ENCODE measurements at places on chromosomes 12 and 14.

- no peaks in the 10 kb centered on the region for H3K36me3 ChIP-seq
- H3K4me1 ChIP-seq: peaks cover 18% of the 10 kb centered on the region
- no peaks in the 10 kb centered on the region for H3K27me3 ChIP-seq
- DNase-seq: no peak
These were observed 84.6 kb upstream of the DYNC1H1 start for GRCh38 chr14:101879529-101880336.

- H3K36me3 ChIP-seq: no peaks in the 10 kb centered on the region
- no peak for DNase-seq
- H3K4me1 ChIP-seq: no peaks in the 10 kb centered on the region
- H3K27ac ChIP-seq: no peak overlapping the region
- H3K4me3 ChIP-seq: no peak overlapping the region
- no peaks in the 10 kb centered on the region for H3K27me3 ChIP-seq
These were observed 971.7 kb downstream of the FLRT2 start for GRCh38 chr14:86501611-86502010.

GRCh38 chr12:124763594-124763979 lies 100.1 kb downstream of the SCARB1 start:
- H3K27me3 ChIP-seq: no peaks in the 10 kb centered on the region
- H3K36me3 ChIP-seq: no peaks in the 10 kb centered on the region
- no peak overlapping the region for H3K4me3 ChIP-seq
- no peak for DNase-seq
- H3K4me1 ChIP-seq: no peaks in the 10 kb centered on the region

GRCh38 chr12:97452230-97452629 lies 10.4 kb upstream of the RMST start:
- H3K4me3 ChIP-seq: no peak overlapping the region
- no peaks in the 10 kb centered on the region for H3K27me3 ChIP-seq
- no peak overlapping the region for H3K27ac ChIP-seq
- H3K36me3 ChIP-seq: no peaks in the 10 kb centered on the region
- H3K4me1 ChIP-seq: no peaks in the 10 kb centered on the region

GRCh38 chr14:62110941-62111340 lies 348.7 kb downstream of the SNAPC1 start:
- H3K36me3 ChIP-seq: no peaks in the 10 kb centered on the region
- no peak overlapping the region for H3K27ac ChIP-seq
- H3K27me3 ChIP-seq: peaks cover 13% of the 10 kb centered on the region
- DNase-seq: no peak

DNA sequence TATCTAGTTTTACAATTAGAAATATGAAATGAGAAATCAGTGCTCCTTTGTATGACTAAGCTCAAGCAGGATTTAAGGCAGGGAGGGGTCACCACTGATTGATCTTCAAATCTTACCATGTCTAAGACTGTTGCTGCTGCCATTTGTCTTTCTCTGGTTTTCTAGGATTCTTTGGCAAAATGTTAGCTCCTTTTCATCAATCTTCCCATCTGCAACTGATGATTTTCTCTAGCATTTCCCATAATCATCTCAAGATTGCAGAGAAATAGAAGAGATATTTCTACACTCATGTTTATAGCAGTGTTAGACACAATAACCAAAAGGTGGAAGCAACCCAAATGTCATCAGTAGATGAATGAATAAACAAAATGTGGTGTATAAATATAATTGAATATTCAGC lies 175.0 kb downstream of the RAD51B start:
- DNase-seq: no peak
- H3K4me3 ChIP-seq: no peak overlapping the region
- peaks cover 21% of the 10 kb centered on the region for H3K4me1 ChIP-seq
- H3K27ac ChIP-seq: 0 out of 2 replicates have a peak overlapping the region, but pooled peaks have one; percentile 17
- H3K27me3 ChIP-seq: no peaks in the 10 kb centered on the region
- no peaks in the 10 kb centered on the region for H3K36me3 ChIP-seq

GRCh38 chr12:104866291-104866690 lies 91.8 kb downstream of the SLC41A2 start:
- no peak overlapping the region for H3K4me3 ChIP-seq
- no peaks in the 10 kb centered on the region for H3K4me1 ChIP-seq
- no peaks in the 10 kb centered on the region for H3K27me3 ChIP-seq

DNA sequence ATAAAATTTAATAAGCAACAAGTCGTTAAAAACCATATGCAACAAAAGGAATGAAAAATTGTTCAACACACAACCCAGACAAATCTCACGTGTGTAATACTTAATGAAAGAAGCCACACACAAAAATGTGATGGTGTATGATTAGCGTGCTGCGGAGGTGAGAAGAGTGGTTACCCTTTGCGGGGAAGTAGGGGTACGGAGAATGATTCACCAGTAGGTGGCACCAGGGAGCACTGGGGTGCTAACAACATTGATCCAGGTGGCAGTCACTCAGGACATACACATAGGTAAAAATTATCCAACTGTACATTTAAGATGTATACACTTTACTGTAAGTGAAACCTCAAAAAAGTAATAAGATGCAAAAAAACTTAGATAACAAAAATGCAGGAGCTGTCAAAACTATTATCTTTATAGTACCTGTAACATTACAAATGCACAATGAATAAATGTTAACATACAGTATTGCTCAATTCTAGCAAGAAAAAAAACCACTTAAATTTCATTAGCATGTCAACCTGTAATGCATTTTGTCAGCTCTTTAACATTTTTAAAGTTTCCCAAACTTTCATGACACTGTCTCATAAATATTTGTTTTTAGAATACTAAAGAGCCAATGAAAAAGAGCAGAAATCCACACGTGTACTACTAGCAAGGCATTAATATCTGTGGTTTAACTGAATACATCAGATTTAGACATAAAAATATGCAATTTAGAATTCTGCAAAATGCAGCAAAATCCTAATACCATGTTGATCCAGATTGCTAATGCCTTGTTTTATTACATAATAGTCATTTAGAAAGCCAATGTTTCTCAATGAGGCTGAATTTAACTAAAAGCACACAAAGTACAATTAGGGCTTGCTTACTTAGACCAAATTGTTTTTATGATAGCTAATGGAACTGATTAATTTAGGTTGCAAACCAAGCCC lies 46.7 kb downstream of the TMCC3 start:
- no peak overlapping the region for H3K4me3 ChIP-seq
- no peaks in the 10 kb centered on the region for H3K27me3 ChIP-seq
- DNase-seq: peak; percentile 22
- no peak overlapping the region for H3K27ac ChIP-seq
- H3K36me3 ChIP-seq: no peaks in the 10 kb centered on the region
- H3K4me1 ChIP-seq: peaks cover 11% of the 10 kb centered on the region

DNA sequence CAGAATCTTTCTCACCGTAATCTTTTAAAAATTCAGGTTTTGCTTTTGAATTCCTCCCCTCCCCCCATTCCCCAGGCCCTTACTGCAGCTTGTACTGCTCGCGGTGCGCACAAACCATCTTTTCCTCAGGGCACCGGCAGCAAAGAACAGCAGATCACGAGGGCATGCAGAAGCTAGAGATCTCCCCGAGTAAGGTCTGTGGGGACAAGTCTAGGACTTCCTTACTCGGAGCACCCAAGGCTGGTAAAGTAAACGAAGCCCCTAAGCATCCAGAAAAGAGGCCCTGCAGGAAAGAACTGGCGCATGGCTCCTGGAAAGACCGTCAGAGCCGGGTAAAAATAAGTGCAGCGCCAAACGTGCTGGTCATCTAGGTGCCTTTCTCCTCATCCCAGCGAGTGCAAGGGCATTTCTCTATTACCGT lies 727 bp downstream of the LDHB start:
- H3K27ac ChIP-seq: peak overlapping the region; percentile 88
- peaks cover 27% of the 10 kb centered on the region for H3K36me3 ChIP-seq
- DNase-seq: peak; percentile 6
- H3K4me3 ChIP-seq: peak overlapping the region; percentile 93

GRCh38 chr14:22313172-22313801 lies 275.7 kb downstream of the DAD1 start:
- H3K27ac ChIP-seq: no peak overlapping the region
- H3K4me1 ChIP-seq: no peaks in the 10 kb centered on the region
- peaks cover 47% of the 10 kb centered on the region for H3K27me3 ChIP-seq

DNA sequence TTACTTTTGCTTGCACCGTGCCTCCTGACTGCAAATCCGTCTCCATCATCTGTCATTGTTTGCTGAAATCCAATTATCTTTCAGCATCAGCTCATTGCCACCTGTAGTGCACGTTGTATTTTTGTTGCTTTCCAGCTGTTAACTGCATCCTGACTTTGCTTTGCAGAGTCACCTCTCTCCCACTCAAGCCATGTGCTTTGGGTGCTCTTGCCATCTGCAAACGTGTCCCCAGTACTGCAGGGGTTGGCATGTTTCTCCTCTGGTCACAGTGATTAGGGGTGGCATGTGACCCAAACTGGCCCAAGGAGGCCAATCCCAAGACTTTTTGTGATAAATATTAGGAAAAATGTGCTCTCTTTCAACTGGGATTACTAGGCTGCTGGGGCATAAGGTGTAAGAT lies 10.5 kb upstream of the TMED2 start:
- no peaks in the 10 kb centered on the region for H3K27me3 ChIP-seq
- peaks cover 12% of the 10 kb centered on the region for H3K4me1 ChIP-seq
- no peak overlapping the region for H3K27ac ChIP-seq
- DNase-seq: no peak
- H3K4me3 ChIP-seq: no peak overlapping the region

DNA sequence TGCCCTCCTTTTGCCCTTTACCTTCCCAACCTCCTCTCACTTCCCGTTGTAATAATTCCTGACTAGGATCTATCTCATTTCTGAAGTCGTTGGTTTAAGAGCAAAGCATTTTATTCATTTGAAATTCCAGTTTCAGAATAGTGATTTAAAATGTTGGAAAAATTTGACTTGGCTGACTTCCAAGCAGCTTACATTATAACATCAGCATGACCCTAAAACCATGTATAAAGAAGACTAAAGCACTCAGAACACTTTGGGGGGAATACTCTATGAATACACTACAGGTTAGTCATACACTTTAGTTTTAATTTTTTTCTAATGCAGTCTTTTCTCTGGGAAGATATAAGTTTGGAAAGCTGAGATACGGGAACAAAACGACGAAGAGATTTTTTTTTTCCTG lies 161.1 kb downstream of the BTG1 start:
- no peak for DNase-seq
- no peaks in the 10 kb centered on the region for H3K36me3 ChIP-seq
- no peaks in the 10 kb centered on the region for H3K27me3 ChIP-seq
- H3K4me3 ChIP-seq: no peak overlapping the region
- no peak overlapping the region for H3K27ac ChIP-seq

GRCh38 chr14:35822501-35822900 lies 3.6 kb upstream of the BRMS1L start:
- no peaks in the 10 kb centered on the region for H3K36me3 ChIP-seq
- H3K27ac ChIP-seq: no peak overlapping the region
- no peak for DNase-seq

DNA sequence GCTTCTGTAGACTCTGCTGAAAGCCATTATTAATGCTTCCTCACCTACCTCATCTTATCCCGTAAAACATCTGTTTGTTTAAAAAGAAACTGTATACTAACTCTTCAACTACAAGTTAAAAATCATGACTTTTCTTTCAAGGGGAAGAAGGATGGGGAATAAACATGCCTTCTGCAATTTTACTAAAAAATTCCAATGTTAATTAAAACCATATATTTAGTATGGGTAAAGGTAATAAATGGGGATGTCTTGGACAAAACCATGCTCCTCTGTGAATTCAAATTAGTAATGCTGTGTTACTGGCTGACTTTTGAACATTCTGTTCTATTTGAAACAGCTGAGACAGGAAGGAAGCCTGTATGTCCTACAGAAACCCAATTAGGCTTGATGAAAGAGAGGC lies 311.1 kb upstream of the DIO2 start:
- H3K36me3 ChIP-seq: no peaks in the 10 kb centered on the region
- no peak for DNase-seq
- no peaks in the 10 kb centered on the region for H3K4me1 ChIP-seq
- H3K4me3 ChIP-seq: no peak overlapping the region
- no peaks in the 10 kb centered on the region for H3K27me3 ChIP-seq

DNA sequence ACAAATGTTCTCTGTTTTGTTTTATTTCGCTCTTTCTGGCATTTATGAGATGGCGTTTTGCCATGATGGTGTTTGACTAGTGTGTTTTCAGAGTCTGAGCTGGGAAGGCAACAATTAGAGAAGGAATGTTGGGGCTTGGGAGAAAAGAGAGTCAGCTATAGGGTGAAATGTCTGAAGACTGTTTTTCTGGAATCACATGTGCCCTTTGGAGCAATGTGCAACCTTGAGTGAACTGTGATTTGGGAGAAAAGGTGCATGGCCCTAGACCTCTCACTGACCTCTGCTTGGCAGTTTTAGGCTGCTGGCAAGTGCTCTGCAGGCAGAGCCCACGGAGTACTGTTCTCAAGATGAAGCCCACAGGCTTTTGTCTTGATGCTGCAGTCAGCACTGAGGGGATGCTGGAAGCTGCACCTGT lies 379.9 kb upstream of the PDE3A start:
- H3K4me1 ChIP-seq: no peaks in the 10 kb centered on the region
- no peaks in the 10 kb centered on the region for H3K36me3 ChIP-seq
- no peak for DNase-seq
- no peak overlapping the region for H3K4me3 ChIP-seq
- H3K27ac ChIP-seq: no peak overlapping the region

DNA sequence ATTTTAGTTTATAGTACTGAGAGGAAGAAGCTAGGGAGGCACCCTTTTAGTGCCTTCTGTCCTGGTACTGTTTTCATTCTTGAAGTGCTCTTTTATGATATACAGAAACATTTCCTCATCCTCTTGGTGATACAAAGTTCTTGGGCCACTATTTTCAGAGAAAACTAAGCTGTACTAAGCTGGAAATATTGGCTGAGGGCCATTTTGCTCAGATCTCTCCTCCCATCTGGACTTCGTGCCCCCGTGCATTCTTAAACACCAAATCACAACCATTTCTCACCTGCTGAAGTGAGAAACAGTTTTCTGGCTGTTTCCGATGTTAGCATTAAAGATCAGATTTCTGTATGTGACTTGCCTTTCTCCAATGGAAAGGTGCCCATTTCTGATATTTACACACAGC lies 158.9 kb downstream of the FBXL14 start:
- no peak for DNase-seq
- H3K4me3 ChIP-seq: no peak overlapping the region
- H3K4me1 ChIP-seq: no peaks in the 10 kb centered on the region
- H3K36me3 ChIP-seq: no peaks in the 10 kb centered on the region
- H3K27ac ChIP-seq: no peak overlapping the region
- H3K27me3 ChIP-seq: no peaks in the 10 kb centered on the region

DNA sequence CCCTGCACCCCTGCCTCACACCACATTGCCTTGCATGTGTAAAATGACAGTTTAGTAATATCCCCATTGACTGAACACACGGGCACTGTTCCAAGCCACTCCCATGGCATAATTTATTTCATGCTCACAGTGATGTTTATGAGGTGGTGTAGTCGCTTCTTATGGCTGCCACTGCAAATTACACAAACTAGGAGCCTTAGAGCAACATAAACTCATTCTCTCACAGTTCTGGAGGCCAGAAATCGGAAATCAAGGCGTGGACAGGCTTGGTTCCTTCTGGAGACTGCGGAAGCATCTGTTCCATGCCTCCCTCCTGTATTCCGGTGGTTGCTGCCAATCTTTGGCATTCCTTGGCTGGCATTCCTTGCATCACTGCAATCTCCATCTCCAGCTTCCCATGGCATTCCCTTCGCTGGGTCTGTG lies 97.3 kb downstream of the RIN3 start:
- H3K36me3 ChIP-seq: no peaks in the 10 kb centered on the region
